IMR-90 (cell line): ENCODE measurements at places on chromosomes 4 and X.
A peak's percentile ranks its signal among the peaks of the same experiment; 100 is the strongest.

GRCh38 chr4:8515316-8516060 is 64.7 kb upstream of the GPR78 start:
- H3K27me3 ChIP-seq: no peaks in the 10 kb centered on the region; the same call in 1 of the 2 replicates
- no peaks in the 10 kb centered on the region for H3K36me3 ChIP-seq
- H3K4me1 ChIP-seq: peaks cover 12% of the 10 kb centered on the region
- H3K4me3 ChIP-seq: no peak overlapping the region
- 0 out of 2 replicates have a peak overlapping the region, but pooled peaks have one; percentile 10 for H3K27ac ChIP-seq

DNA sequence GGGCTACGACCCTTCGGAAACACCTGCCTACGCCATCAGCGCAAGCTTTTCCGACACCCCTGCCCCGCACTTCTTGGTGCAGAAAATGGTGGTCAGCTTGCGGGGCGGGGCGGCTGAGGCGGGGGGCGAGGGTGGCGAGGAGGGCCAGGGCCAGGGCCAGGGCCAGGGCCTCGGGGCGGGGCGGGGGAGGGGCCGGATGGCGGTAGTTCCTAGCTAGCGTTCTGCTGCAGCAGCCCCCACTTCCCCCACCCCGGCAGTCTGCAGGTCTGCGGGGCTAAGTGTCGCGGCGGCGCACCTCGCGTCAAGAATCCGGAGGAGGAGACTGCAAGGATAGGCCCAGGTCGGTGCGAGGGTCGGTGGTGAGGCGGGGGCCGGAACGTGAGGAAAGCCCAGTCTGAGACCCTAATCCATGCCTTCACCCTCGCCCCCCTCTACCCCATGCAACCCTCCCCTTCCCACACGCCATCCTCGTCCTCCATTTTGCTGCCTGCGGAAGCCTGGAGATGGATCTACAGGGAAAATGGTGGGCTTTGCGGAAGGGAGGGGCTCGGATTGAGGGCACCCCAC is 600 bp downstream of the BEX4 start:
- no peaks in the 10 kb centered on the region for H3K36me3 ChIP-seq
- H3K4me1 ChIP-seq: no peaks in the 10 kb centered on the region
- H3K4me3 ChIP-seq: peak overlapping the region; percentile 61
- no peak for DNase-seq

DNA sequence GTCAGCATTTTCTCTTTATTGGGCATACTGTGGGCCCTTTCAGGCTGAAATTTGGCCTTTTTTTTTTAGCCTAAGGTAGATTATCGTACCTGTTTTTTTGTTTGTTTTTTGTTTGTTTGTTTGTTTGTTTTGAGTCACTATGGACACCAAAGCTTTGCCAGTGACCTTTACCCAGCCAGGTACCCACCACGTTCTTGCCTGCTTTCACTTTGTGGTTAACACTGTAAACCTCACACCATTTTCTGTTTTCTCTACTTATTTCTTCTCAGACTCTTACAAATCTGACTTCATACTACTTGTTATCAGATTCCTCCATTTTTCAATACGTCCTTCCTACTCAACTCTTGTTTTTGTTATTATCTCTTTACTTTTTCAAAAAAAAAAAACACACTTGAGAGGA is 81.5 kb downstream of the ZNF674 start:
- no peak overlapping the region for H3K4me3 ChIP-seq
- H3K4me1 ChIP-seq: no peaks in the 10 kb centered on the region
- no peaks in the 10 kb centered on the region for H3K27me3 ChIP-seq
- no peak overlapping the region for H3K27ac ChIP-seq
- H3K36me3 ChIP-seq: peaks cover 15% of the 10 kb centered on the region; the same call in 1 of the 2 replicates

DNA sequence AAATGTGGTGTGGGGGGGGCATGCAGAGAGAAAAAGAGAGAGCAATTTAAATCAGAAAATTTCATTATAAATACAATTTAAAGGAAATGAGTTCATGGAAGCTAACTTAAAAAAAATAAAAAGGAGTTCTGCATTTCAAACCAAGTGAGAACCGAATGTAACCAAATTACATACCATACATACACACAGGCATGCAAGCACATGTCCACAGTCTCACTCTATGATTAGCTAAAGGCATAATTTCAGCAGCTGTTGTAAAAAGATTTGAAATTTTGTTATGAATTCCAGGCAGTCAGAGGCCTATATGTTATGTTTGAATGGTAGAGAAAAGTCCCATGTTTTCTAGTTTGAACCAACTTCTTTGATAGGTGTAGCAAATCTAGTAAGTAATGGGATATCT is 611.6 kb upstream of the ADGRL3 start:
- no peak overlapping the region for H3K4me3 ChIP-seq
- H3K4me1 ChIP-seq: no peaks in the 10 kb centered on the region
- no peaks in the 10 kb centered on the region for H3K36me3 ChIP-seq
- no peaks in the 10 kb centered on the region for H3K27me3 ChIP-seq
- DNase-seq: no peak

- no peak overlapping the region for H3K27ac ChIP-seq
- H3K4me1 ChIP-seq: peaks cover 4% of the 10 kb centered on the region; the same call in 1 of the 2 replicates
- no peaks in the 10 kb centered on the region for H3K27me3 ChIP-seq
- H3K36me3 ChIP-seq: no peaks in the 10 kb centered on the region
- DNase-seq: no peak
These were observed 601.3 kb downstream of the SPRY1 start for GRCh38 chr4:123997776-123998449.

GRCh38 chrX:151458824-151459223 is 61.8 kb downstream of the VMA21 start:
- H3K27ac ChIP-seq: no peak overlapping the region
- no peaks in the 10 kb centered on the region for H3K27me3 ChIP-seq
- no peaks in the 10 kb centered on the region for H3K36me3 ChIP-seq
- no peak overlapping the region for H3K4me3 ChIP-seq
- H3K4me1 ChIP-seq: no peaks in the 10 kb centered on the region

DNA sequence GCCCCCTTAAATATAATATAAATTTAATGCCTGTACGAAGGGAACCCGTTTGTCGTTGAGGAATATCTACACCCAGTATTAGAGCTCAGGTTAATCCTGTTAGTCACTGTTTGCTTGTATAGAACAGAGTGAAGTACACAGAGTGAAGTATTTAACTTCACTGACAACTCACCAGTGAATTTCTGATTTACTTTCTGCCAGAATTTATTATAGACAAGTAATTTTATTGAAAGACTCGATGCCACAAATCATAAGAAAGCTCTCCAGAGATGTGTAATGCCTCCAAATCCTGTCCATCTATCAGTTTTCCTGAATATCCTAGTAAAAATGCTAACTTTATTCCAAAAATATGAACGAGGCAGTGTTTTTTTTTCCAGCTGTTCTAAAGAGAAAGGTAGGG is 1.6 kb downstream of the GAB1 start:
- H3K4me1 ChIP-seq: peaks cover 2% of the 10 kb centered on the region; the same call in 1 of the 2 replicates
- peak overlapping the region; percentile 94; the same call in 1 of the 2 replicates for H3K4me3 ChIP-seq
- no peak overlapping the region for H3K27ac ChIP-seq
- no peaks in the 10 kb centered on the region for H3K36me3 ChIP-seq

DNA sequence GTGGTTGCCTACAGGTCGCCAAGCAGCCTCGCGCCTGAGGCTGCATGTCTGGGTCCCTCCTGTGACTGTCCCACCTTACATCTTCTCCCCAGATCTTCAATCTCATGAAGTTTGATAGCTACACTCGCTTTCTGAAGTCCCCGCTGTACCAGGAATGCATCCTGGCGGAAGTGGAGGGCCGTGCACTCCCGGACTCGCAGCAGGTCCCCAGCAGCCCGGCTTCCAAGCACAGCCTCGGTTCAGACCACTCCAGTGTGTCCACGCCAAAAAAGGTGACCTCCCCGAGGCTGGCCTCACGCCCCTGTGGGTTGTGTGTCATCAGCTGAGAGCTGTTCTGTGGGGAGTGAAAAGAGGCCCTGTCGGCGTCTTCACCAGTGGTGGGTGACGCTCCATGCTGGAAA is 24.9 kb upstream of the HGFAC start:
- H3K36me3 ChIP-seq: peaks cover 24% of the 10 kb centered on the region
- DNase-seq: no peak
- H3K27me3 ChIP-seq: no peaks in the 10 kb centered on the region
- H3K4me3 ChIP-seq: no peak overlapping the region
- H3K4me1 ChIP-seq: no peaks in the 10 kb centered on the region

GRCh38 chrX:48636776-48637175 is 39.5 kb downstream of the WDR13 start:
- no peak for DNase-seq
- no peak overlapping the region for H3K4me3 ChIP-seq
- H3K27ac ChIP-seq: no peak overlapping the region
- peaks cover 5% of the 10 kb centered on the region for H3K27me3 ChIP-seq
- no peaks in the 10 kb centered on the region for H3K4me1 ChIP-seq

- no peak overlapping the region for H3K27ac ChIP-seq
- no peaks in the 10 kb centered on the region for H3K36me3 ChIP-seq
These were observed 269.7 kb upstream of the PCDH7 start for GRCh38 chr4:30450474-30450873.

DNA sequence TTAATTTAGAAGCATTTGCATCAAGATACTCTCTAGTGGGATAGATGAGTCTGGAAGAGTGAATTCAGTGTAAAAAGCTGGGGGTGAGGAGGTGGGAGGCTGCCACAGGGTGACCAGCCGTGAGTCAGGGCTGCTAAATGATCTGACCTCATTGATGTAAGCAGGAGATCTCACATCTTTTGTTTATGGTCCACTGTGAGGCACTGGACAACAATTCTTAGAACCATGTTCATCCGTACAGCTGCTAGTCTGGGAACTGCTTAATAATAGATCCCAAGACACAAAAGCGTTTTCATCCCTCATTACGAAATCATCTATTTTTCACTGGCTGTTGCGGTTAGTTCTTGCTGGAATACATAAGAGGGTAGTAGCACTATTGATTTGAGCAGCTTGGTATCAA is 14.1 kb downstream of the KLF3 start:
- DNase-seq: peak; percentile 100
- H3K4me3 ChIP-seq: no peak overlapping the region
- no peaks in the 10 kb centered on the region for H3K27me3 ChIP-seq
- 0 out of 2 replicates have a peak overlapping the region, but pooled peaks have one; percentile 10 for H3K27ac ChIP-seq
- H3K4me1 ChIP-seq: peaks cover 28% of the 10 kb centered on the region

DNA sequence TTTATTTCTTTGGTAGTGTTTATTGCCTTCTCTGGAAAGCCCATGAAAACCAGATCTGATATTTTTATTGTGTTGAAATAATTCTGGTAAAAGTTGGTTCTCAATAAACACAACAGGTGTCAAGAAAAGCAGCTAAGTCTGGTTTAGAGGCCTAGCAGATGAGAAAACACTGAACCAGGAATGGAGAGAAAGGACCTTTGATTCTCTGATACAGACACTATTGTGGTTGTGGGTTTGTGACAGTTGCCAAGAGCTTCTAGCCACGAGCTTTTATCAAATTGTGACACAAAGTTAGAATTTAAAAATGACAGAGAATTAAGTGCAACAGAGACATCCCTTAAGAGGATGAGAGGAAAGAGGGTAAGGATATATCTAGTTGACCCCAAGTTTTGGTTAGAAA is 42.6 kb downstream of the DDIT4L start:
- H3K4me1 ChIP-seq: no peaks in the 10 kb centered on the region
- H3K4me3 ChIP-seq: no peak overlapping the region
- DNase-seq: no peak
- no peaks in the 10 kb centered on the region for H3K36me3 ChIP-seq

- no peak overlapping the region for H3K27ac ChIP-seq
- DNase-seq: no peak
- no peak overlapping the region for H3K4me3 ChIP-seq
- no peaks in the 10 kb centered on the region for H3K36me3 ChIP-seq
These were observed 27.1 kb downstream of the PAK3 start for GRCh38 chrX:111123125-111123524.

- H3K27me3 ChIP-seq: peaks cover 10% of the 10 kb centered on the region
- H3K4me1 ChIP-seq: no peaks in the 10 kb centered on the region
- no peaks in the 10 kb centered on the region for H3K36me3 ChIP-seq
- no peak overlapping the region for H3K27ac ChIP-seq
These were observed 711 bp downstream of the ACE2 start for GRCh38 chrX:15600049-15600448.

- no peak overlapping the region for H3K4me3 ChIP-seq
- no peak for DNase-seq
- H3K27me3 ChIP-seq: peaks cover 4% of the 10 kb centered on the region
- no peaks in the 10 kb centered on the region for H3K36me3 ChIP-seq
- H3K4me1 ChIP-seq: no peaks in the 10 kb centered on the region
- H3K27ac ChIP-seq: no peak overlapping the region
These were observed 31.5 kb upstream of the HDAC8 start for GRCh38 chrX:72604112-72604511.

DNA sequence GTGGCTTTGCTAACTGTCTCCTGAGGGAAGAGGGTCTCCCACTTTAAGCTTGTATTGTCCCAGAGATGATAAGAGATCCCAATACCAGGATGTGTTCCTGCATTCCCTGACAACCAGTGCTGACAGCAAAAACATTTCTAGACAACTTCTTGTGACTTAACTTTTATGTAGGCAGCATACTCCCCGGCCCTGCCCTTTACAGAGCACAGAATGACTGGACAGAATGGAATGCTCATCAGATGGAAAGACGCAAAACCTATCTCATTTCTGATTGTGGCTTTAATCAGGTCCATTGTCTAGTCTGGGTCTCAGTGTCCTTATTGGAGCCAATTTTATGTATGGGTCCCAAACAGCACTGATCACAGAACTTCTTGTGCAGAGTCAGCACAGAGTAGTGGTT is 18.2 kb upstream of the PLAC1 start:
- H3K4me1 ChIP-seq: peaks cover 11% of the 10 kb centered on the region
- no peaks in the 10 kb centered on the region for H3K36me3 ChIP-seq
- H3K27me3 ChIP-seq: no peaks in the 10 kb centered on the region
- no peak overlapping the region for H3K4me3 ChIP-seq
- DNase-seq: peak; percentile 79

- H3K27ac ChIP-seq: no peak overlapping the region
- no peak for DNase-seq
- no peaks in the 10 kb centered on the region for H3K36me3 ChIP-seq
These were observed 209.4 kb upstream of the LEF1 start for GRCh38 chr4:108378164-108378563.

- no peak overlapping the region for H3K27ac ChIP-seq
- H3K36me3 ChIP-seq: peaks cover 44% of the 10 kb centered on the region
- no peaks in the 10 kb centered on the region for H3K27me3 ChIP-seq
- no peak for DNase-seq
These were observed 6.3 kb upstream of the HAUS3 start for GRCh38 chr4:2248044-2248780.

- no peak overlapping the region for H3K4me3 ChIP-seq
- H3K36me3 ChIP-seq: no peaks in the 10 kb centered on the region
- DNase-seq: no peak
- H3K4me1 ChIP-seq: no peaks in the 10 kb centered on the region
- H3K27me3 ChIP-seq: no peaks in the 10 kb centered on the region; the same call in 1 of the 2 replicates
- no peak overlapping the region for H3K27ac ChIP-seq
These were observed 190.2 kb downstream of the ANTXR2 start for GRCh38 chr4:79882806-79883205.

GRCh38 chr4:69056921-69057550 is 39.2 kb upstream of the UGT2B7 start:
- peaks cover 5% of the 10 kb centered on the region for H3K4me1 ChIP-seq
- H3K36me3 ChIP-seq: no peaks in the 10 kb centered on the region
- no peak overlapping the region for H3K27ac ChIP-seq
- no peaks in the 10 kb centered on the region for H3K27me3 ChIP-seq
- H3K4me3 ChIP-seq: no peak overlapping the region

- DNase-seq: no peak
- H3K27me3 ChIP-seq: no peaks in the 10 kb centered on the region
- H3K27ac ChIP-seq: no peak overlapping the region
- H3K36me3 ChIP-seq: no peaks in the 10 kb centered on the region
- no peak overlapping the region for H3K4me3 ChIP-seq
These were observed 486.5 kb downstream of the ARAP2 start for GRCh38 chr4:35757836-35758235.

GRCh38 chr4:6601661-6602250 is 26.8 kb downstream of the MAN2B2 start:
- no peaks in the 10 kb centered on the region for H3K4me1 ChIP-seq
- no peak overlapping the region for H3K27ac ChIP-seq
